Mucosa of descending colon (tissue), 3 donors: ENCODE measurements at places on chromosomes 1 and 21.

- DNase-seq = peak; percentile 86
Observed at GRCh38 chr1:153626904-153627714, at the start of gene S100A13. Gene S100A13 (minus strand): TSS chr1:153627505. CDS start chr1:153626472, 1,033 bp downstream.

- no peak for DNase-seq
Observed at GRCh38 chr1:227548119-227548397, 15.3 kb upstream of the ZNF678 start.

DNA sequence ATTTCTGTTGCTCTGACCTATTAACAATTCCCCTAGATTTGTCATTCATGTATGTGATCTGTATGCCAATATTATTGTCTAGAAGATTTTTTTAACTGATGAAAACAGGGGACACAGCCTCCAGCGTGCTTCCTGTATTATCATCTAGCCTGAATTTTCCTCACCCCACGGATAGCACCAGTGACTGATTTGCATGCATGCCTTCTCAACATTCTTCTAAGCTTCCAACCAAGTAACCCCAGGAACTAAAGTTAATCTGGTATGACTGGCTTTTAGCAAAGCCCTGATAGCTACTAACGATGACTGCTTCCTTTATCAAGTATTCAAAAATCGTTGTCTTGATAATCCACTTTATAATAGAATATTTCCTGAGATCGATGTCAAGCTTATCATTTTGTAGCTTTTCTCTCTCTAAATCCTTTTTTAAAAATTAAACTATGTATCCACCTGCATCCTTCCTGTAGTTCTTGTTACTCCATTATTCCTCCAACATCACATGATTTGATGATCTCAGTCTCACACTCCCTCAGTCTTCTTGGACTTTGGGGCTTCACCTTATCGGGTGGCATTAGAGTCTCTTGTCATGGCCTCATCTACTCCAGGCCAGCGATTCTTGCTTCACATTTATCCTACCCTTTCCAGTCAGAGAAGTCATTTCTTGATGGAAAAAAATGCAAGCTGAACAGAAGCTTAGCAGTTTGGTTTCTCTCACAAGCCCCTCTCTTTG, 19.0 kb downstream of the BCAR3 start:
- DNase-seq = no peak

DNA sequence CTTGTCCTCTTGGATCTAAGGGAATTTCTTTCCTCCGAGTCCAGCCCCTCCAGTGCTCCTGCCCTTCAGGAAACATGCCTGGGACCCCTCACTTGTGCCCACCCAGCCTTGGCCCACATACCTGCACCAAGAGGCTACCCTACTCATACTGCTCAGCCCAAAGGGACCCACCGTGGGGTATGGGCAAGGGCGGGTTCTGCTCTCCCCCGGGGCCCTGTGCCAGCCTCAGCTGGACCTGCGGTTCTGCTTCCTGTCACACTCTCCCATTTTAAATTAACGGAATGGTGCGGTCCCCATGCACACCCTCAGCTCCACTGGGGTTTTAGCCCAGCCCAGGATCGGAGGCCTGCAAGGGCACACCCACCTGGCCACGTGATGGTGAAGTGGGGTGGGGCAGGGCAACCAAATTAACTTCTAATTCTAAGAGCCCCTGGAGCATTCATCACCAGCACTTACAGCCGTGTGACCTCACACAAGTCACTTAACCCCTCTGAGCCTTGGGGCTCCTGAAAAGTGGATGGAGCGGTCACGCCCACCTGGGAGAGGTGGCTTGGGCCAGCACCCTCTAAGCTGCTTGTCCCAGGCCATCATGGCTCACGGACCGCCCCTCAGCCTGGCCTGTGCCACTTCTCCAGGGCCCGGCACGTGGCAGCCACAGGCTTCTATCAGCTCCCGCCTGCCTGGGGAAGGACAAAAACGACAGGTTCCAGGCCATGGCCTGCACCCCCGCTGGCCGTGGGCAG, 28.3 kb downstream of the TP73 start:
- no peak for DNase-seq

GRCh38 chr1:46682064-46682463, 10.4 kb downstream of the TEX38 start:
- no peak for DNase-seq

GRCh38 chr1:201640624-201641023, 101.7 kb downstream of the NAV1 start:
- no peak for DNase-seq

DNA sequence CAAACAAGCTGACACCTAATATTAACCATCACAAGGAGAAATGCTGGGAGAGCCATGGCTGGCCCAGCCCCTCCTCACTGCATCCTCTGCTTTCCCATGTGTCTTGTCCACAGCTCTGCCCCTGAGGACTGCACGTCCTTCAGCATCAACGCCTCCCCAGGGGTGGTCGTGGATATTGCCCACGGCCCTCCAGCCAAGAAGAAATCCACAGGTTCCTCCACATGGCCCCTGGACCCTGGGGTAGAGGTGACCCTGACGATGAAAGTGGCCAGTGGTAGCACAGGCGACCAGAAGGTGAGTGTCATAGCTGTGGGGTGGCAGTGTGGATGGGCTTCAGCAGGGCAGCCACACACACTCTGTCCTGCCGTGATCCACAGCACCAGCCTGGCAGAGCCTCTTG, 22.9 kb downstream of the PADI4 start:
- DNase-seq = no peak

DNA sequence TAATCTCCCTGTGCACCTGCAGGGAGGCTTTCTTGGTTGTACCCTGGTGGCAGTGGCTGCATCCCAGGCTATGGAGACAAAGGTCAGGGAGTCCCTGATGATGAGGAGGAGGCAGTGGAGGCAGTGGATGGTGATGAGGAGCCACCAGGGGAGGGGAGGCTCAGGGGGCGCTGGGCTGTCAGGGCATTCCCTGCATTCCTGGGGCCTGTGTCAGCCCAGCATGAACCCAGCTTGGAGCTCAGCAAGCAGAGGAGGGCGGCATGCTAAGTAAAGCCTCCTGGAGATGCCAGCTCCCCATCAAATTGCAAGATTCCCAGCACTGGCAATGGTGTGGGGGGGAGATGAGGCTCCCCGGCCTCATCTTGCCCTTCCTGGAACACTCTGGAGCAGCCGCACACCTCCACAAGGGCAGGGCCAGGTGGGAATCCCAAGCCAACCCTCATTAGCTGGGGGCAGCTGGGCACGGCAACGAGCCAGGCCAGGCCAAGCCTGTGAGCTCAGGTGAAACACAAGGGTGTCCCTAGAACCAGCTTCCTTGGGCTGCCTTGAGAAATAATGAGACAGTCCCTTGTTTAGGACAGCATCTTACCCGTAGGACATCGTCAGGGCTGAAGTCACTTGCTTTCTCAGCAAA, 469.5 kb downstream of the MATN1 start:
- no peak for DNase-seq

DNA sequence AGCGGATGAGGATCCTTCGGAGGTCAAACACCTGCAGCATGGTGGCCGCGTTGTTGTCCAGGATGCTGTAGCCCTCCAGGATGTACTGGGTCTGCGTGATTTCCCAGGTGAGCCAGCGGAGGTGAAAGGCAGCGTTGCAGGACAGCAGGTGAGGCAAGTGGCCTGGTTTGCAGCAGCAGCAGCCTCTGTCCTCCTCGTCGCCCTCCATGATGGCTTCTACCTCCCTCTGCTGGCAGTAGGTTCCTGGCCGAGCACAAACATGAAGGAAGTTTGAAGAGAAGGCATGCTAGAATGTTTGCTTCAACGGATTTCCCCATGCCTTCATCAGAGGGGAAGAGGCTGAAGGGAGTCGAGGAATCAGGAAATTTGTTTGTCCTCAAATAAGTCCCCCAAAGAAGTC, 74.7 kb downstream of the NTPCR start:
- DNase-seq = peak; percentile 83

DNA sequence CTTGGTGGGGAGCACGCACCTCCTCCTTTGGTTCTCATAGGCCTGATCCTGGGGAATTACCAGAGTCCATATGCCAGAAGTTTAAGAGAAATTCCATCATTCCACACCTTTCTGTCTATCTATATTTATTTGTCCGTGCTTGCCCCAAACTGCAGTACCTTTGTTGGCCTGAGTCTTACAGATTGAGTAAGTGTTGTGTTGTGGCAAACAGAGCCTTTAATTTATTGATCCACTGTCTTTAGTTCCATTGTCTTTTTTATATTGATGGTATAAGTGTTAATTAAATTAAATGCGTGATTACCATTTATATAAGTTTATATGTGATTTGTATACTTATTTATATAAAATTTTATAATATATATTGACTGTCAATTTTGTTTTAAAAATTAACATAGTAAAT, 4.9 kb downstream of the SH3BGR start:
- DNase-seq = no peak

DNA sequence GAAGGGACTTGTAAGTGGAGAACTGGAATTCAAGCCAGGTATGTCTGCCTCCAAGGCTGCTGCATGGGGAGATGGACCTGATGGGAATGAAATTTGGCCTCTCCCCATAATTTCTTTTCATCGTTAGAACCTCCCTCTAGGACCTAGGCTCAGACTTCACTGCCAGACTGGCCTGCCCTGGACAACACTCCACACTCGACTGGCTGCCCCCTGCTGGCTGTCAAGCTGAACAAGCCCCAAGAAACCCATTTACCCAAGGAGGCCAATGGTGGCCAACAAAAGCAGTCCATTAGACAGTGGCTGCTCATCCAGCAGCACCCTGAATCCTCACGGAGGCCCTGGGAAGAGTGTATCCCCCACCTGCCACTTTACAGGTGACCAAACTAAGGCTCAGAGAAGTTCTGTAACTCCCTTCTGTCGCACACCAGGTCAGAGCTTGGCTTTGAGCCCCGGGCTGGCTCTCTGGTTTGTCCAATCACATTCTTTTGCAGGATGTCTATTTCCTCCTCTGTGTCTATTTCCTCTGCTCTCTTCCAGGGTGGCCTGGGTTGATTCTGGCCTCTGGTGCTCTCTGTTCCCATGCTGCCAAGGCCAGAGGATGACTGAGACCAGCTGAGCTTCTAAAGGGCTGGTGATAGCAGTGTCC, 3.8 kb downstream of the RNF186 start:
- peak; percentile 73 for DNase-seq

- DNase-seq = no peak
Observed at GRCh38 chr1:245742896-245743295, 588.1 kb downstream of the KIF26B start.

DNA sequence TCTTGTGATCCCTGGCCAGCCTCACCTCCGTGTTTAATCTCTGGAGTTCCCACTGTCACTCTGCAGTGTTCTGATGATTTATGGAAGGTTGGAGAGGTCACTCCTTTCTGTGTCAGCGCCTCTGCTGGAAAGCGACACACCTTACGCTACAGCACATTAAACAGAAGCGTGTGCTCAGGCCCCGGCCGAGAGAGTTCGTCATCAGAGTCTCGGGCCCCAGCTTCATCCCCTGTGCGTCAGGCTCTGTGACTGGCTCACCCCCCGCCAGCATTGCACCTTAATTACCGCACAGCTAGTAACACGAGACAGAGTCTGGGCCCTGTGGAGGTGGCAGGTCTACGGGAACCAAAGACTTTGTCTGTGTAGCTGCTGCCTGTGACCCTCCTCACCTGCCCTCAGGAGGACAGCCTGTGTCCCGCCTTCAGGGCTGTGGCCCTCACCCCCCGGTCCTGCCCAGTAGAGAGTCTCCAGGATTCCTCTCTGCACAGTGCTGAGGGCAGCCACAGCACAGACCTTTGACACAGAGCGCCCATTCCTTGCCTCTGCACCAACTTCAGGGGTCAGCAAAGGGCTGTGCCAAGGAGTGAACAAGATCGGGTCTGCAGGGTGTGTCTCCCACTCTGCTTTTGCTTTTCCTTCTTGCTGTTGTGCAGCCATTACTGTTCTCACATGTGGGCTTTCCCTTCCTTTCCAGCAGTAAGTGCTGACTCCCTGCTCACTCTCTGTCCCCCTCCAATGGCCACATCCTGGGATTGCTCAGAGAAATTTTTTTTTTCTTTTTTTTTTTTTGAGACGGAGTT, 157.6 kb downstream of the PGBD5 start:
- peak; percentile 72 for DNase-seq

DNA sequence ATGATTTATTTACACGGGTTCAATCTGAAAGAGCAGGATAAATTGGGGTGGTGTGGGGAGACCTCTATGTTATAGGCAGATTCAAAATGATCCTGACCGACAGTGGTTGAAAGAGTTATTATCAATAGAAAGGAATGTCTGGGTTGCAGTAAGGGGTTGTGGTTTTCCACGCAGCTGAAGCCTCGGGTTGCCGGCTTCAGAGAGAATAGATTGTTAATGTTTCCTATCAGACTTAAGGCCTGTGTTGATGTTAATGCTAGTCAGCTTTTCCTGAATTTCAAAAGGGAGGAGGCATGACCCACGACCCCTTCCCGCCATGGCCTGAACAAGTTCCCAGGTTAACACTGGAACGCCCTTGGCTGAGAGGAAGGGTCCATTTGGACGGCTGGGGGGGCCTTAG, 2.2 kb upstream of the UBE2J2 start:
- no peak for DNase-seq

DNA sequence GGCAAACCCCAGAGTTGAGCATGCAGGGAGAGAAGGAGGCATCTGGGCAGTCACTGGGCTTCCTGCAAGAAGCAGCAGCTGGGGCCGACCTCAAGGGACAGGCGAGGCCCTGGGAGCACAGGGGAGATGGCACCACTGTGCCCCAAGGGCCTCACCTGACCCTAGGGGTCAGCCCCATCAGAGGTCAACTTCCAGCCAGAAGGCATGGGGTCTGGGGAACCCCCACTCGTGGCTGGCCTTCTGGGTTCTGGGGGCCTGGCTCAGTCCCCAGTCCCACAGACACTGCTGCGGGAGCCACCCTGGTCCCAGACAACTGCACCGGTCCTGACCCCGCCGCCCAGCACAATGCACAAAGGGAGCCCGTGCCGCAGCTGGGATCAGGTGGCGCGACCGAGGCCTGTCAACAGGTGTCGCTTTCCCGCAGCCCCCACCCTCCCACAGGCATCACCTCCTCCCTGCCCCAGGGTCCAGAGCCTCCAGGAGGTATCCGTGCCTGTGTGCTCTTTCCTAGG, 6.2 kb downstream of the WNT9A start:
- DNase-seq = no peak
